ENCODE measurements at places on chromosomes 5 and 9.

DNA sequence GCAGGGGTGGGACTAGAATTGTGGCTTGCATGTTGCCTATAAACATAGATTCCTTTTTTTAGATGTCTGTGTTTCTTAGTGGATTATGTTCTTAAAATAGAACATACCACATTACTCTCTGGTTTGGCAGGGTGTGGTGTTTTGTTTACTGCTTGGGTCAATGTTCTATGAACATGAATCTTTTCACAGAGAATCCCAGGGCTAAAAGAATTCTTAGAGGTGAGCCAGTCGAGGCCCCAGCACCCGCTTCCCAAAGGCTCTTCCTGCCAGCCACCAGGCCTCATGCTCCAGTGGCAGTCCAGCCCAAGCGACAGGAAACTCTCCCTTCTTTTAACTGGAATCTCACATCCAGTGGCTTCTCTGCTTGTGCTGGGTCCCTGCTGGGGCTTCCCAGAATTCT lies 126.6 kb downstream of the C9orf152 start:
- DNase-seq = no peak

DNA sequence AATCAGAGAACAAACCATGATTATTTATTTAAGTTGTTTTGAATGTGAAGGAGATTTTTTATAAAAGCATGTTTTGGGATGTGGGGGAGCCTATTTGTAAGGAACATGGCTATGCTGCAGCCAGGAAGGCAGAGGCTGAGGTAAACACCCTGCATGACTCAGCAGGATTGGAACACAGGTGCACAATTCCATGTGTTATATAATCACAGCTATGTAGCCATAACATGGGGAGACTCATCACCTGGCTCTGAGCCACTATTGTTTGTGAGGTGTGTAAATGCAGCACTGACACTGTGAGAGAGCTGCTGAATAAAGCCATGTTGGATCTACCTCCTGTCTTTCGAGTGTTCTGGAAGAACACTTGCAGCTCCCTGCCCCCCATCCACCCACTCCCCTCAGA lies 1009.8 kb downstream of the DNAH5 start:
- no peak for DNase-seq

DNA sequence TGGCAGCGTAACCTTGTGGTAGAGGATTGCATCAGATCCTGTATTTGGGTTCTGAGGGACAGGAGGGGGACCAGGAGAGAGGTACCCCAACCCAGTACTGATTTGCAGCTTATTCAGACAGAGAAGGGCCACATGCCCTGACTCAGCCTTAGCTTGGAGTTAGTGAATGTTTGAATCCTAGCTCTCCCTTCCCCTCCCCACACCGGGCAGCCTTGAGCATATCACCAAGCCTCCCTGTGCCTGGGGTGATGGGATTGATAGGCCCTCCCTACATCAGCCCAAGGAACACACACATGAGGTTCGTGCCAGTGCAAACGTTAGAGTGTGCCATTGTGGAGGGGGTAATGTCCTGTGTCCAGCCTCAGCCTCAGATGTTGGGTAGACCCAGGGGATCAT lies 71.9 kb downstream of the AMBP start:
- no peak for DNase-seq

- no peak for DNase-seq
Measured at GRCh38 chr9:106771608-106772007, 91.4 kb upstream of the ZNF462 start.

DNA sequence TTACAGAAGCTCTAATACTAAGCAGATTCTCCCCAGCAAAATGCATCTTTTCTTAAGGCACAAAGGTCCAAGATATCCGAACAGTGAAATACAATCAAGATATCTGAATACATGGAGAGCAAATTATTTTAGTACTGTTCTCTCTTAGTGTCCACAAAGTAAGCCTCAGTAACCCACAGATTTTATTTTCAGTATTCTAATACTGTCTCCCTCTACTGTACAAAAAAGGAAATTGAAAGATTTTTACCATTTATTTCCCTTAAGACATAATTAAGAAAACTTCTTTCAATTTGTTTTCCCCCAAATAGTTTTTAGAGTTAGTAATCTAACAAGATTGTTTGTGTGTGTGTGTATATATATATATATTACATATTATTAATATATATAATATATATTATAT lies 24.7 kb upstream of the NOL6 start:
- DNase-seq = no peak

- peak; percentile 11 for DNase-seq
Measured at GRCh38 chr5:160787240-160787639, 64.8 kb downstream of the ATP10B start.

DNA sequence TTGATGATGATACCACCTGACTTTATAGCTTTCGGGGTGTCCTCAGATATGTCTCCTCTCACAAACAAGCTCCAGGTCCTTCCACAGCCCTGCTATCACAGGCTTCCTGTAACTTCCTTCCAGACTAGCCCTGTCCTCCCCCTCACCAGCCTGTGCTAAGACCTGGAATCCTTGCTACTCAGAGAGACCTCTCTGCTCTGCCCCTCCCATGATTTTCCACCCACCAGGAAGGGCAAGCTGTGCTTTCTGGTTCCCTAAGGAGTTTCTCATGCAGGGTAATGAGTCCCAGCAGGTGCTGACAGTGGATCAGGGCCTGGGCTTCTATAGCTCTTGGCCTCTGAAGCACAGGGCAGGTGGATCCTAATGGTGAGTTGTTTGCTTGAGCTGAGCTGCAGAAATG lies 86.9 kb downstream of the AOPEP start:
- no peak for DNase-seq

GRCh38 chr5:132074091-132074771 lies 642 bp downstream of the CSF2 start:
- DNase-seq = no peak

DNA sequence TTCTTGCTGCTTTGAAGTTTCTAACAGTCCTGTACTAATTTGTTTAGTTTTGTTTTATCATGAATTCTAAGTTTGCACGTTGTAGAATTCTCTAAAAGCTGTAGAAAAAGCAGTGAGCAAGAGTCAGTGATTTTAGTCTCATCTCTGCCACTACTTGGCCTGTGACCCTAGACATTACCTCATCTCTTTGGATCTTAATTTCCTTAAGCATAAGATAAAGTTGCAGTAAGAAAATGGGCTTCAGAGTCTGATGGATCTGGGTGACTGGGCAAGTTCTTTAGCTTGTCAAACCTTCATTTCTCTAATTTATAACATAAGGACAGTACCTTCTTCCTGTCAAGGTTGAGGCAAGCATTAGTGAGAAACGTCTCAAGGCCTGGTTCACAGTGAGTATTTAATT lies 247.9 kb downstream of the DMRT2 start:
- DNase-seq = no peak

- DNase-seq = no peak
Measured at GRCh38 chr5:171433352-171433698, 13.9 kb downstream of the FGF18 start.

GRCh38 chr9:114723931-114724330 lies 41.9 kb upstream of the TEX48 start:
- DNase-seq = no peak

- no peak for DNase-seq
Measured at GRCh38 chr9:80061940-80062339, 490.2 kb downstream of the TLE4 start.

GRCh38 chr5:59565551-59565950 lies 328.0 kb downstream of the PDE4D start:
- no peak for DNase-seq

DNA sequence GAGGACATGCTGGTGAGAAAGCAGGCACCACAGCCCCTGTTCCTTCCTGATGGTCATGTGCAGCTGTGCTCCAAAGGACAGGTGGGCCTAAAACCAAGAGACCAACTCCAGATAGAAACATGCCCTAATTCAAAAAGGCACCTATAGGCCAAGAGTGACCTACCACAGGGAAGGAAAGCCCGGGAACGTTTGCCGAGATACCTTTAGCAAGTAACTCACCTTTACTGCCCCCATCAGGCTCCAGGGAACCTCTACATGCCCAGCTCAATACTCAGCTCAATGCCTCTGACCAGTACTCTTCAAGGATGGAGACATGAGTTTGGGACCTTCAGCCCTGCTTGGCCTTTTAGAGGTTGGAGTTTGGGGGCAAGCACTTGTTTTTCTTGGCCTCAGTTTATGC lies 172.8 kb upstream of the FSTL4 start:
- DNase-seq = no peak

- no peak for DNase-seq
Measured at GRCh38 chr5:119651486-119651885, 22.1 kb downstream of the FAM170A start.

DNA sequence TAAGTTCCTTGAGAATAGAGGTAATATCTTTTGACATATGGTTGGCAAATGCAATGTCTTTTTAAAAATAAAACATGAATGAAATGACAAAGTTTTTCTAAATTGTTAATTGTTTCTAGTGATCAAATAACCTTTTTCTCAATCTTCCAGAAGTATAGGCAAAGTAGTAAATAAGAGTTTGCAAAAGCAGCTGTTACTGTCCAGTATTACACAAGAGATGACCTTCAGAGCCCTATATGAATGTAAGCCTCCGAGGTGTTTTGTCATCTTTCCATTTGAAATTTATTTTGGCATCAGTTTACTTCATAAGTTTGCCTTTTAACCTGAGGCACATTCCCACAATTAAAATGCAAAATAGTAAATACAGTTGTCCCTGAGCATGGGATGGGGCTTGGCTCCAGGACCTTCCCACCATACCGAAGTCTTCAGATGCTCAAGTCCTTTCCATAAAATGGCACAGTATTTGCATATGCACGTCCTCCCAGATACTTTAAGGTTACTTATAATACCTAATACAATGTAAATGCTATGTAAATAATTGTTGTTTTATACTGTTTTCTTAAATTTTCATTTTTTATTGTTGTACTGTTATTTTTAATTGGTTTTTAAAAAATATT lies 65.6 kb downstream of the MEGF9 start:
- DNase-seq = no peak

DNA sequence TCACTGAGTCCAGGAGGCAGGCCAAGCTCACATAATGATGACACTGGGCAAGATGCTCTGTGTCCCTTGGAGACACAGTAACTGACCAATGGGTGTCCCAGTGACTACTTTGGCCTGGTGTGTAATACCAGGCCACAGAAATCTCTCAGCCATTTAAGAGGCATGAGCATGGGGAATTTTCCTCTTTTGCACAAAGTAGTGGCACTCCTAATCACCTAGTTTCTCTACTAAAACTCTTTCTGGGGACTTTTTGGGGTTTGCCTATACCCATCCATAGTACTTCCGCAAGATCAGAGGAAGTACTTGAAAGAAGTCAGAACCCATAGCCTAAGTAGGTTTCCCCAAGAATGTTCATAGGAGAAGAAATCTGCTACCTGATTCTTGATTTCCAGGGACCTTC lies 161.9 kb downstream of the ARSB start:
- no peak for DNase-seq

DNA sequence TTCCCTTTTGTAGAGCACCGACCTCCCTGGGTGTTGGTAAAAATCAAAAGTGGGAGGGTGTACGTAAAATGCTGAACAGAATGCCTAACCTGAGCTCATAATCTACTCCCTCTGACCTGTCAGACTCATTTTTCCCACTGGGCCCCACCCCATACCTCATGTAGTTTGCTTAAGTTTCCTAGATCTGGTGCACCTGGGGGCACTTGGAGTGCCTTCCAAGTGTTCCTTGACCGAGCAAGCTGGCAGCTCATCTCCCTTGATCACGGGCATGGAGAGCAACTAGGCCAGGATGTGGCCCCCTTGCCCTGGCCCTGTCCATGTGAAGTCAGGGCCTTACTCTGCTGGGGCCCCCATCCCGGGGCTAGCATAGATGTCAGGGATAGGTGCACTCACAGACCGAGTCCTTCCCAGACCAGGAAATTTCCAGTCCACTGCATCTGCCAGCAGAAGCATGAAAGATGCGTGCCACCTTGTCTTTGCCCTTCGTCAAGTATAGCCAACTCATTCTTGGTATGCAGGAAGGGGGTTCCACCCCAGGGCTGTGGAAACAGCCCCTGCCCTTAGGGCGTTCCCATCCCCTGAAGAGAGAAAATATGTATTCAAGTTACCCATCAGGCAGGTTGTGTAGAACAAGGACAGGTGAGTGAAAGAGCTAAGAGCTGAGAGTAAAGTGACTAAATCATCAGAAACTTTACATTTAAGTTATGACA lies 41.9 kb downstream of the SLC22A5 start:
- DNase-seq = no peak

- no peak for DNase-seq
Measured at GRCh38 chr5:15587916-15588315, 87.9 kb downstream of the FBXL7 start.

GRCh38 chr9:112249277-112249676 lies 74.2 kb upstream of the SUSD1 start:
- no peak for DNase-seq

GRCh38 chr9:130286781-130287428 lies 21.3 kb downstream of the HMCN2 start:
- DNase-seq = no peak

- DNase-seq = no peak
Measured at GRCh38 chr9:134522976-134523375, 118.6 kb upstream of the COL5A1 start.

DNA sequence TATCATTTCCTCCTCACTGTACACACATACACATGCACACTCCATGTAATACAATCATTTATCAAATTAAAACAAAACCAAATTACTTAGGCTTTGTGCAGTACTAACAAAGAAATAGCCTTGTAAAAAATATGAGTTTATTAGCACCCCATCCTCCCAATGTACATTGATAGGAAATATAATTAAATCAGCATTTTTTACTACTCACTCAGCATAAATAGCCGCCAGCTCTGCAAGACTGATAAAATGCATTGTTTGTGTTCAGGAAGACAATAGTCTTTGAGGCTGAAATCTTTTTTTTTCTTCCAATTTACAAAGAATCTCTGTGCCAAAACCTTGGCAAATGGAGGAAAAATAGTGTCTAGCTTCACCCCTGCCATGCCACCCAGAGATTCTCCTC lies 497.6 kb upstream of the ADAMTS16 start:
- DNase-seq = no peak
